ENCODE measurements at places on chromosomes 16 and 17. TPM values are rescaled to one million over a fixed set of nuclear protein-coding genes. Genes with fewer than 3 reads are reported as not detected.

The SULT1A4 gene
- 0.88 TPM for total RNA-seq

The CCDC78 gene
- total RNA-seq = 0.93 TPM

The KRTAP1-3 gene
- total RNA-seq = not detected

The KRT24 gene
- total RNA-seq = not detected
